NCI-H1105 treated with DMSO at 0.1 percent for 48 hours (cell line): ENCODE measurements at places on chromosomes 6 and 20.

- no peak for DNase-seq
Observed at GRCh38 chr6:27495386-27496135, 22.7 kb upstream of the ZNF184 start.

GRCh38 chr20:34980543-34981233, 25.0 kb downstream of the MYH7B start:
- no peak for DNase-seq

DNA sequence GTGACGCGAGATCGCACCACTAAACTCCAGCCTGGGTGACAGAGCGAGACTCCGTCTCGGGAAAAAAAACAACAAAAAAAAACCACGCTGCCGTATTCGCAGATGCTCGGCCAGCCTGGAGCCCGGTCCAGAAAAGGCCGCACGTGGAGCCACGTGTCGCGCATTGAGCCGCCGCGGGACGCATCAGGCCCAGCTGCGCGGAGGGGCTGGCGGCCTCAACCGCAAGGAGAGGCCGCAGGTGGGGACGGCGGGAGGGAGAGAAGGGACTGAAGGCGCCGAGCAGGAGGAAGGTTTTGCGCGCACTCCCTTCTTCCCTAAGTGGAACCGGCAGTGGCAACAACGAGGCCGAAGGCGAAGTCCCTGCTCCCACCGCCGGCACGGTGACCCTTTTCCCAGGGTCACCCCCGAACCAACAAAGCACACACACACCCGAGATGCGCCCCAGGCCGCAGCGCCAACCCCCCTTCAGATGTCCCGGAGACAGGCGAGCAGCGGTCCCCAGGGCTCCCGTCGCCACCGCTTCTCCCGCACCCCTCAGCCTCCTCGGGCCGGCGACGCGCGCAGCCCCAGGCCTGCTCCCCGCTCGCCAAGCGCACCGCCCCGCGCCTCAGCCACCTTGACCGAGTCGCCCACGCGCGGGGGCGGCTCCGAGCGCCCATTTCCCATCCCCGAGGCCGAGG, 681 bp downstream of the SYCP2 start:
- DNase-seq = no peak

GRCh38 chr20:36462440-36463211, 78.7 kb upstream of the MYL9 start:
- no peak for DNase-seq

- DNase-seq = no peak
Observed at GRCh38 chr6:28565823-28566526, 40.3 kb downstream of the GPX5 start.
